ENCODE measurements at places on chromosomes 7 and 10.

- no peak for DNase-seq
Measured at GRCh38 chr7:124171068-124171467, 138.2 kb upstream of the TMEM229A start.

- DNase-seq: no peak
Measured at GRCh38 chr10:104253606-104254410, 884 bp upstream of the GSTO1 start.

GRCh38 chr10:124602646-124603365 lies 141.2 kb downstream of the LHPP start:
- DNase-seq: no peak

GRCh38 chr7:75617634-75618234 lies 121.0 kb downstream of the HIP1 start:
- peak; percentile 21 for DNase-seq

All from nucleus accumbens (tissue), 56 donors.